AG04450 (cell line): ENCODE measurements at places on chromosomes 16 and 17. TPM values are rescaled to one million over a fixed set of nuclear protein-coding genes. Genes with fewer than 3 reads are reported as not detected.

- no peak for DNase-seq
Observed at GRCh38 chr16:70151391-70151790, 22.2 kb upstream of the CLEC18C start.

DNA sequence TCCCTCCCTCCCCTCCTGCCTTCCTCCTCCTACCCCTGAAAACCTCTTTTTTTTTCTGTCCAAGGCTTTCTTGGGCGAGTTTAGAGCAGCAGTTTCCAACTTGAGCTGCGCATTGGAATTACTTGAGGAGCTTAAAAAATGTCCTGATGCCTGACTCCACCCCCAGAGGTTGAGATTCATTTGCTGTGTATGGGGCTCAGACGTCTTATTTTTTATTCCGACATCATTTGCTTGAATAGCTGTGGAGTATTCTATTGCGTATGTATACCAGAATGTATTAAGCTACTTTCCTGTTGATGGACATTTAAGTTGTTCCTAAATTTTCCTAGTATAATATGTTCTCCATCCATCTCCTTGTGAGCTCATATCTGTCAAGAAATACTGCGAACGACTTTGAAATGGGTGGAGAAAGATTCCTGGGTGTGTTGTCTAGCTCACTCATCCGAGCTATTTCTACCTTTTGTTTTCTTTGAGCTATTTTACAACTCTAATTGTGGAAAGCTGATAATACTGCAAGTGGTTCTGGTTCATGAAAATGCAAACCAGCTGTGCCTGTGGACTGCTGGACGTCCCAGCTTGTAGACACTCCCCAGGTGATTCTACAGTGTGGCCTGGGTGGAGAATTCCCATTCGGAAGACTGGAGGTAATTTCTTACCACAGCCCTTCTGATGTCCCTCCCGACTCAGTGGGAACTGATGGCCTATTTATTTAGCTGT is 40.5 kb downstream of the CMIP start:
- no peak for DNase-seq

The CBX2 gene
- polyA plus RNA-seq, result 2.2 and 2.3 TPM in 2 replicates

GRCh38 chr17:48790607-48791127 is 26.4 kb downstream of the TTLL6 start:
- DNase-seq, result no peak

- peak; percentile 6 for DNase-seq
Observed at GRCh38 chr16:55701442-55702319, 45.9 kb downstream of the SLC6A2 start.

GRCh38 chr16:90022209-90023077 is 3.2 kb upstream of the DBNDD1 start:
- DNase-seq, result peak; percentile 55

The MAP1LC3B gene
- polyA plus RNA-seq, result 70.1 and 77.9 TPM in 2 replicates

- DNase-seq, result no peak
Observed at GRCh38 chr16:67519242-67519641, 9.4 kb upstream of the RIPOR1 start.

- DNase-seq, result no peak
Observed at GRCh38 chr16:67194260-67194659, 2.3 kb downstream of the E2F4 start.

- no peak for DNase-seq
Observed at GRCh38 chr17:59328601-59329000, 2.9 kb upstream of the YPEL2 start.

DNA sequence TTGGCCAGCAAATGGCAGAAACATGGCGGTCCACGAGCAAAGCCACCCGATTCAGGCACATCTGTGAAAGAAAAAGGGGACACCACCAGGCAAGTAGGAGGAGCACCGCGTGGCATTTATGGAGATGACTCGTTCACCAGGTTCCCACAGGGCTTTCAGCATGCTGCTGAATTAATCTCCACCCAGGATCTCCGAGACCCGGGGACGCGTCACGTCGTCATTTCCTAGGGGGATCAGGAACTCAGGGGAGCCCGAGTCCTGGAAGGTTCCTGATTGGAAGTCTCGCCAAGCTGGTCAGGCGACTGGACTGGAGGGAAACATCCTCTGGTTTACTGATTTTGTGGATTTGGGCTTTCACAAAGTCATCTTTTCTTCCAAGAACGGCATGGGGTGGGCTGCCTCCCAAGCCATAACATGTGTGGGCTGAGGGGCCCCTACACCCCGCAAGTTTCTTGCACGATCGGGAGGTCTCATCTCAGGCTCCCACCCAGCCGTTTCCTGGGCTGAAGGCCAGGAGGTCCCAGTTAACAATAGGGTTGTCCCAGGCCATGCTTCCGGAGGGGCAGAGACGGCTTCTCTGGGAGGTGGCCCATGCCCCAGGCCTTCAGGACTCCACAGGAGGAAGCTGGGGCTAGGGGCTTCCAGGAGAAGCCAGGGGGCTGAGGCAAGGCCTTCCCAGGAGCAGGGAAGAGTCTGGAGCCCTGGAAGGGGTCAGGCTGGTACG is 645 bp downstream of the DNAH17 start:
- DNase-seq, result no peak

DNA sequence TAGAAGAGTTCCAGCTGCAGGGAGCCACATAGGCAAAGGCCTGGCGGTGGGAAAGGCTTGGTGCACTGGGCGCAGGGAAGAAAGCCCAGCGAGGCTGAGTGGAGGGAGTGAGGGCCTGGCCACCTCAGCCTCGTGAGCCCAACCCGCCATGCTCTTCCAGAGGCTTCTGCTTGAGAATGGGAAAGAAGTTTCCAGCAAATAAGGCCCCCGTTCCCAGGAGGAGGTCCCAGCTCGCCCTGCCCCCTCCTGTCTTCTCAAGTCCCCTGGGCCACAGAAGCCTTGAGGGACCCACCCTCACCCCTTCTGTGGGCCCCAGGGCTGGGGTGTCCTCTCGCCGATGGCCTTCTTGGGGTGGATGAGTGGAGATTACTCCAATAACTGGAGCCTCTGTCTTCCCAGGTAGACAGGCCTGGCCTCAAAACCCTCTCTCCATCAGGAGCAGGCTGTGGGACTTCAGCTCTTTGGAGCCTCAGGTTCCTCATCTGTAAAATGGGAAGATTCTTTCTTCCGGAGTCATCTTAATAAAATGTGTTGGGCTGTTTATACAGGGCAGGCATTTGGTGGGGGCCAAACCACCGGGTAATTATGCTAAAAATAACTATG is 933 bp upstream of the SNN start:
- DNase-seq, result no peak

DNA sequence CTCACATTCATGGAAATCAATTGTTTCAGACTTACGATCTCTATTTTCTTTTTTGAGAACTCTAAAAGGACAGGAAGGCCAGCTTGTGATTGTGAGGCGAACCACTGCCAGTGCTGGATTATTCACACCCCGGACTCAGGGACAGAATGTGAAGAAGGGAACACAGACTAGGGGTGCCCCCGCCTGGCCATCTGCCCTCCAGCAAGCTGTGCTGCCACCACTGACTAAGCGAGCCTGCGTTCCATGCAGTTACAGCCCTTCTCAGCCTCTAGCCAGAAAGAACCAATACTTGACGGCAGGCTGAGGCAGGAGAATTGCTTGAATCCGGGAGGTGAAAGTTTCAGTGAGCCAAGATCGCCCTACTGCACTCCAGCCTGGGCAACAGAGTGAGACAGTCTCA is 2.8 kb downstream of the HAGH start:
- DNase-seq, result peak; percentile 21

GRCh38 chr16:74296104-74296431 is 546 bp upstream of the PSMD7 start:
- DNase-seq, result no peak

The WNK4 gene
- polyA plus RNA-seq, result 2.3 and 2.7 TPM in 2 replicates

The MPV17L gene
- polyA plus RNA-seq, result 0.10 and 0.11 TPM in 2 replicates

The POLDIP2 gene
- 84.7 and 97.7 TPM in 2 replicates for polyA plus RNA-seq

The PIRT gene
- not detected in 2 replicates for polyA plus RNA-seq

The DNAI2 gene
- not detected in 2 replicates for polyA plus RNA-seq

GRCh38 chr16:15822957-15823356 is 33.9 kb downstream of the MYH11 start:
- no peak for DNase-seq

GRCh38 chr17:49548506-49549310 is 27.0 kb upstream of the NXPH3 start:
- no peak for DNase-seq

- no peak for DNase-seq
Observed at GRCh38 chr16:88532434-88533241, 37.6 kb upstream of the ZC3H18 start.

DNA sequence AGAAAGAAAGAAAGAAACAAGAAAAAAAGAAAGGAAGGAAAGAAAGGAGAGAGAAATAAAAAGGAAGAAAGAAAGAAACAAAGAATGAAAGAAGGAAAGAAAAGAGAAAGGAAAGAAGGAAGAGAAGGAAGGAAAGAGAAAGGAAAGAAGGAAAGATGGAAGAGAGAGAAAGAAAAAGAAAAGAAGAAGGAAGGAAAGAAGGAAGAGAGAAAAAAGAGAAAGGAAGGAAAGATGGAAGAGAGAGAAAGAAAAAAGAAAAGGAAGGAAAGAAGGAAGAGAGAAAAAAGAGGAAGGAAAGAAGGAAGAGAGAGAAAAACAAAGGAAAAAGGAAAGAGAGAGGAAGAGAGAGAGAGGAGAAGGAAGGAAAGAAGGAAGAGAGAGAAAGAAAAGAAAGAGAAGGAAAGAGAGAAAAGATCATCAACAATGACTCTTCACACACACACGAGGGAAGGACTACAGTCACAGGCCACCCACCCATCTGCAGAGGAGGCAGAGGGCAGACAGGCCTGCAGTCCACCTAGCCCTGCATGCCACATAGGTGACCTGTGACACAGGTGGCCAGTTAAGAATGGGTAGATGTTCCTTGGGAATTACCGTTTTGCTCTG is 23.9 kb downstream of the VWA3A start:
- DNase-seq, result no peak

The KIF2B gene
- polyA plus RNA-seq, result not detected in 2 replicates

- no peak for DNase-seq
Observed at GRCh38 chr17:80930335-80931279, 61.0 kb upstream of the CHMP6 start.

- no peak for DNase-seq
Observed at GRCh38 chr16:28477311-28477920, 5.3 kb upstream of the NPIPB7 start.

DNA sequence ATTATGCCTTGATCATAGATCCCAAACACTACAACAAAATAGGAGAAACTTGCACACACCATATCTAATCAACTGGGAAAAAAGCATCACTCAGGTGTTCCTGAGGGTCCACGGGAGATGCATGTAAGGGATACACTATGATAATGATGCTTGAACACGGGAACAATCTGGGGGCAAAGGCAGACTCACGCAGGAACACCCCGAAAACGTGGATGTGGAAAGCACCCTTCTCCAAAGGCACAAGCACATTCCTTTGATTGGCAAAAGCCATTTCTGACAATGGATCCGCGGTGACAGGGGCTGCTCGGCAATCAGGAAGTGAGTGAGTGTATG is 1.3 kb downstream of the ZNF652 start:
- DNase-seq, result no peak

The CKLF gene
- polyA plus RNA-seq, result 52.6 and 56.2 TPM in 2 replicates

GRCh38 chr17:28940675-28941074 is 10.6 kb downstream of the PHF12 start:
- DNase-seq, result no peak

The KRT27 gene
- polyA plus RNA-seq, result not detected in 2 replicates

DNA sequence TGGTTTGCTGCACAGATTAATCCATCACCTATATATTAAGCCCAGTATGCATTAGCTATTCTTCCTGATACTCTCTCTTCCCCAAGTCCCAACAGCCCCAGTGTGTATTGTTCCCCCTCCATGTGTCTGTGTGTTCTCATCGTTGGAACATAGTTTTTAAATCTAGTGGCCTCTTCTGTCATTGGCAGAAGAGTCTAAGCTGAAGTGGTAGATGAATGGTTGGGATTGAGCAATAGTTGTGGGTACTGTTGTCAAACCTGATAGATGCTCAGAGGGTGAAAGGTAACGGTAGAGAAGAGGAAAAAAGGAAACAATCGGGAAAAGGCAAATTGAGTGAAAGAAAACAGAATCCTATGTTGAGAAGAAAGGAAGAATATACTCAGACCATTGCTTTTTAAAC is 29.9 kb downstream of the MAP3K3 start:
- no peak for DNase-seq

The CEP20 gene
- 38.9 and 49.3 TPM in 2 replicates for polyA plus RNA-seq

DNA sequence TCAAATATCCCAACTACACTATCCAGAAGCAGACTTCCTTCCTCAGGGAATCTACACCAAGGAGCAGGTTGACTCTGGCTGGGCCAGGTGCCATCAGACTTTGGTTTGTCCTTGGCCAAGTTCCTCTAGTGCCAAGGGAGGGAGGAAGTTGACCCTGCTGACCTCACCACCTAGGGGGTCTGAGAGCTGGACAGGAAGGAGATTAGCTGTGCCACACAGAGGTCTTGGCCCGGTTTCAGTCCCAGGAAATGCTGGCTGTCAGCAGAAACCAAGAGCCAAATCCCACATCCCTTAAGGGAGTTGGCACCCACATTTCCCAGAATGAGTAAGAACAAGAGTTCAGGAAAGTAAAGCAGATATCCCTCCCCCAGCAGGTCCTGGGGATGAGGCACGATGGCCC is 178.2 kb downstream of the SALL1 start:
- DNase-seq, result no peak

The ADGRG1 gene
- polyA plus RNA-seq, result 1.6 and 2.1 TPM in 2 replicates

- no peak for DNase-seq
Observed at GRCh38 chr17:76501018-76501826, at the start of gene RHBDF2. Gene RHBDF2 (minus strand): TSS chr17:76501423. CDS start chr17:76481524, 19,899 bp downstream.

- DNase-seq, result no peak
Observed at GRCh38 chr16:47463771-47464624, 2.9 kb downstream of the PHKB start.

The VWA3A gene
- not detected in 2 replicates for polyA plus RNA-seq
